Thoracic aorta endothelial cell (primary cell): ENCODE measurements at places on chromosomes 16 and 17. TPM values are rescaled to one million over a fixed set of nuclear protein-coding genes. Genes with fewer than 3 reads are reported as not detected.

The ABAT gene
- 1.9 and 2.0 TPM in 2 replicates for total RNA-seq

The DHX58 gene
- total RNA-seq, result 3.9 and 5.9 TPM in 2 replicates

The MLKL gene
- 46.9 and 57.6 TPM in 2 replicates for total RNA-seq

The MYL4 gene
- 0.50 and 0.66 TPM in 2 replicates for total RNA-seq

The GDPD3 gene
- 1.7 and 2.0 TPM in 2 replicates for total RNA-seq

The GPRC5C gene
- total RNA-seq, result not detected in 2 replicates

The IRX6 gene
- total RNA-seq, result not detected in 2 replicates

The WDR90 gene
- total RNA-seq, result 14.6 and 26.4 TPM in 2 replicates

The NPIPB13 gene
- 3.2 and 4.0 TPM in 2 replicates for total RNA-seq

The TCAP gene
- 0.13 and 0.36 TPM in 2 replicates for total RNA-seq

The CCL13 gene
- not detected in 2 replicates for total RNA-seq

The ESRP2 gene
- 0.36 and 0.53 TPM in 2 replicates for total RNA-seq

The MYCBPAP gene
- 0.53 and 1.2 TPM in 2 replicates for total RNA-seq

The HSF5 gene
- total RNA-seq, result under 0.01 and 0.07 TPM in 2 replicates

The OR3A3 gene
- total RNA-seq, result not detected in 2 replicates

The MAPT gene
- 0.07 and 0.27 TPM in 2 replicates for total RNA-seq

The FN3K gene
- 3.7 and 4.9 TPM in 2 replicates for total RNA-seq

The SCIMP gene
- not detected in 2 replicates for total RNA-seq

The GRIN2A gene
- total RNA-seq, result not detected in 2 replicates

The FAM20A gene
- total RNA-seq, result under 0.01 TPM in 1 of 2 replicates, not detected in the other

The HBQ1 gene
- total RNA-seq, result 0.40 TPM in 1 of 2 replicates, not detected in the other

The ACSM5 gene
- not detected in 2 replicates for total RNA-seq

The OR1G1 gene
- not detected in 2 replicates for total RNA-seq

The MPP3 gene
- total RNA-seq, result 13.2 and 13.9 TPM in 2 replicates

The MLYCD gene
- total RNA-seq, result 2.6 and 2.9 TPM in 2 replicates

The TEFM gene
- 15.8 and 17.9 TPM in 2 replicates for total RNA-seq

The NT5M gene
- 0.53 and 0.93 TPM in 2 replicates for total RNA-seq

The C16orf89 gene
- not detected in 2 replicates for total RNA-seq

The CRYM gene
- not detected in 2 replicates for total RNA-seq

The HS3ST3B1 gene
- 0.13 and 0.29 TPM in 2 replicates for total RNA-seq

The PIRT gene
- total RNA-seq, result not detected in 2 replicates

The TP53TG3 gene
- total RNA-seq, result not detected in 2 replicates

The IQCK gene
- 12.8 and 17.2 TPM in 2 replicates for total RNA-seq

The SLFN13 gene
- total RNA-seq, result 2.5 and 4.3 TPM in 2 replicates

The XYLT1 gene
- 0.66 and 2.2 TPM in 2 replicates for total RNA-seq

The VASN gene
- total RNA-seq, result 0.13 and 0.22 TPM in 2 replicates

The CAMKK1 gene
- total RNA-seq, result 3.2 and 4.9 TPM in 2 replicates

The NUDT7 gene
- total RNA-seq, result 4.1 and 4.8 TPM in 2 replicates

The EEF2K gene
- 47.7 and 59.4 TPM in 2 replicates for total RNA-seq

The PROCA1 gene
- 1.1 and 1.3 TPM in 2 replicates for total RNA-seq

The ETV4 gene
- 15.6 and 27.8 TPM in 2 replicates for total RNA-seq

The CTRL gene
- total RNA-seq, result 0.57 TPM in 1 of 2 replicates, not detected in the other

The FOXN1 gene
- total RNA-seq, result not detected in 2 replicates

The DPEP2 gene
- 0.22 TPM in 1 of 2 replicates, not detected in the other for total RNA-seq

The ZNF385C gene
- total RNA-seq, result not detected in 2 replicates

The SKAP1 gene
- 0.36 TPM in 1 of 2 replicates, not detected in the other for total RNA-seq

The PPP1R27 gene
- not detected in 2 replicates for total RNA-seq

The ITGAD gene
- total RNA-seq, result not detected in 2 replicates

The ZNF750 gene
- total RNA-seq, result 0.07 and 0.13 TPM in 2 replicates

The TPSD1 gene
- not detected in 2 replicates for total RNA-seq

The TP53TG3B gene
- not detected in 2 replicates for total RNA-seq
